ENCODE measurements at places on chromosomes 1 and 21.

DNA sequence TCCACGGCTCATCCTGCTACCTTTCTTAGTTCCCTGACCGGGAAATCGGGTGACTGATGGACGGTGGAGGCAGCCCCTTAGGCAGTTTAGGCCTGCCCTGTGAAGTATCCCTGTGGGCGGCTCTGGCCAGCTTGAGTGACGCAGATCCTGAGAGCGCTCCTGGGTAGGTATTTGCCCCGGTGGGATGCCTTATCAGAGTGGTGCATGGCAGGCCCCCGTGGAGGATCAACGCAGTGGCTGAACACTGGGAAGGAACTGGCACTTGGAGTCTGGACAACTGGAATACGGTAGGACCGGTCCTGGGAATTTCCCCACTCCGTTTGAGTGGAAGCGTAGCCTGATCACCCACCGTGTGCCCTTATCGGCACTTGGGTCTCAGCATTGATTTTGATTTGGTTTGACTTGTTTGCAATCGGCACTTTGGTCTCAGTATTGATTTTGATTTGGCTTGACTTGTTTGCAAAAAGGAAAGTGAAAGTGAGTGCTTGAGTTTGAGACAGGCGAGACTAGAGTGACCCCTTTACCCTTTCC lies 15.2 kb downstream of the PLA2G2F start:
- DNase-seq: no peak

GRCh38 chr1:204176049-204176448 lies 9.9 kb upstream of the REN start:
- DNase-seq: no peak

GRCh38 chr1:2192031-2192995 lies 2.3 kb downstream of the FAAP20 start:
- DNase-seq: no peak

DNA sequence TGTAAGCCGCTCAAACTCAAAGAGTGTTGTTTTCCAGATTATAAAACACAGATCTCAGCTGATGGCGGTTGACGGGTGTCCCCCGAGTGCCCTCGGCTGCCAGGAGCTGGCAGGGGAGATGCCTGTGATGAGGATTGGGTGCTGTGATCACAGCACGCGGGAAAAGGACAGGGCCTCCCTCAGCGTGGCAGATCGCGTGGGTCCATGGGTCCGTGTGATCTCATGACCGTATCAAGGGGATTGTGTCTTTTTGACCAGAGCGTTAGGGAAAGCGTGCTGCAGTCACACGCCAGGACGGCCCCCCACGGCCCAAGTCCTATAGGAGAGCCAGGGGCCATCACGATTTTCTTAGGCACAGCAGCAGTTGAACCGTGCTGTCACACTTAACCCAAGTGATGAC lies 51.9 kb downstream of the PDE9A start:
- DNase-seq: no peak

DNA sequence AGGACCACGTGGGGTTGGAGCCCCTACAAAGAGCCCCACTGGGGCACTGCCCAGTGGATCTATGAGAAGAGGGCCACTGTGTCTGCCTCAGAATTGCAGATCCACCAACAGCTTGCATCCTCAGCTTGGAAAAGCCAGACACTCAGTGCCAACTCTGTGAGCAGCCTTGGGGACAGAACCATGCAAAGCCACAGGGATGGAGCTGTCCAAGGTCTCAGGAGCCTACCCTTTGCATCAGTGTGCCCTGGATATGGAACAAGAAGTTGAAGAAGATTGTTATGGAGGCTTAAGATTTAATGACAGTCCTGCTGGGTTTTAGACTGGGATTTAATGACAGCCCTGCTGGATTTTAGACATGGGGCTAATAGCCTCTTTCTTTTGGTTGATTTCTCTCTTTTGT lies 1670.9 kb downstream of the PLA2G4A start:
- no peak for DNase-seq

- DNase-seq: no peak
Observed at GRCh38 chr21:16058896-16059295, 329.1 kb downstream of the USP25 start.

DNA sequence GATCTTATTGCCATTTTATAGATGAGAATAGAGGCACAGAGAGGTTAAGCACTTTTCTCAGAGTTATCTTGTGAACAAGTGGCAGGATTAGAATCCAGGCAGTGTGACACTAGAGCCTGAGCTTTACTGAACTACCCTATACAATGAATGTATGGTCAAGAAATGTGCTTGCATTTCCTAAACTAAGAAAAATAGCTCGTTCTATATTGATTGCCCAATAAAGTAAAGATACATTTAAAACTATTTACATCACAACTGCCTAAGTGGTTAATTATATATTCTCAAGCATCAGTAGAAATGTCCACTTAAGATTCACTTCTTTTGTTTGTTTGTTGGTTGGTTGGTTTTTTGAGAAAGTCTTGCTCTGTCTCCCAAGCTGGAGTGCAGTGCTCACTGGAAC lies 91.6 kb downstream of the ZFYVE9 start:
- DNase-seq: no peak

DNA sequence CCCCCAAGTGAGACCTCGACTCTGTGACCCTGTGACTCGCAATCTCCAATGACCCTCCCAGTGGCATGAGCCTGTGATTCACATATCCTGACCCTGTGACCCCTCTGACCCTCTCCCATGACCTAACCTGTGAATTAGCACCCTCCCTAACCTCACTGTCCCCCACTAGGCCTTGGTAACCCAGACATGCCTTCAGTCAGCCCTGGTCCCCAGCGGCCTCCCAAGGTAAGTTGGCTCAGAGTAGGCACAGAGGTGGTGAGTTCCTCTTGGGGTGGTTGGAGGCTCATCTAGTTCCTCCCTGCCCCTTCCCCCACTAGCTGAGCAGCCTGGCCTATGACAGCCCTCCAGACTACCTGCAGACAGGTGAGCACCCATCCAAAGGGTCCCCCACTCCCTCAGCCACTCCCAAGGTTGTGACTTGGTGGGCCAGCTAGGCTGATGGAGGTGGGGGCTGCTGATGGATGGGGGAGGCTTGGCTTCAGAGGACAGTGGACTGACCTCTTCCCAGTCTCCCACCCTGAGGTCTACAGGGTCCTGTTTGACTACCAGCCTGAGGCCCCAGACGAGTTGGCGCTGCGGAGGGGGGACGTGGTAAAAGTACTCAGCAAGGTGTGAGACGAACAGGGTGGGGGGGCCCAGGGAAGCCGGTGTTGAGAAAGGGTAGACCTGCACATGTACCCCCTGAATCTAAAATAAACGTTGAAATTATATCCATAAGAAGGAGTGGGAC lies 1.6 kb downstream of the SH3D21 start:
- DNase-seq: no peak

GRCh38 chr1:53927376-53927881 lies 18.1 kb downstream of the IFT25 start:
- no peak for DNase-seq

GRCh38 chr21:14923468-14923867 lies 141.3 kb downstream of the NRIP1 start:
- no peak for DNase-seq

DNA sequence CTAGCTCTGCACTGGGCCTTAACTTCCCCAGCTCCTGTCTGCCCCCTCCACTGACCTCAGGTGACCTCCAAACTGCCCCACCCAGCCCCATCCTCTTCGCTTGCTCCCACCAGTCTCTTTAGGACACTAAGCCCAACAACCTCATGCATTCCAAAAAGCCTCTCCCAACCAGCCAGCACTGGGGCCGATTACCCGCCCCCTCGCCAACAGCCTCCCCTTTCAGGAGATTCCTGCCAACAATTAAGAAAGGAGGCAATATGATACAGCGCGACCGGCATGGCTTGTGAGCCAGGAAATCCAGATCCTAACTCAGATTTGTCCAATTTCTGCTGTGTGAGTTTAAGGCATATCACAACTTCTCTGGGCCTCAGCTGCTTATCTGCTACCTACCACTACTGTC lies 14.7 kb downstream of the KANK4 start:
- DNase-seq: no peak

DNA sequence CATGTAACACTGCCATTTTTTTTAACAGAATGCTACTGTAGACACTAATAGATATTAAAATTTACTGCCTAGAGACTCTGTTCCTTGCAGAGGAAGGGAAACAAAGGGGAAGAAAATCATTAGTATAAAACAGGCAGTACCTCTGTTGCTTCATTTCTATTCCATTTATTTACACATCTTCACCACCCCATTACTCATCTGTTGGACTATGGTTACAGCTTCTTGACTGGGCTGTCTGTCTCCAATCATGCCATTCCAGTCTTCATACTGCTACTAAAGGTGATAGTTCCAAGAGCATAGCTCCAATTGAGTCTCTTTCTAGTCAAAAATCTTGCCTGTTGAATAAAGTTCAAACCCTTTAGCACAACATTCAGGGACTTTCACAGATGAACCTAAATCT lies 22.2 kb upstream of the GPR25 start:
- DNase-seq: no peak

- no peak for DNase-seq
Observed at GRCh38 chr21:29022166-29022565, 2.3 kb upstream of the USP16 start.

DNA sequence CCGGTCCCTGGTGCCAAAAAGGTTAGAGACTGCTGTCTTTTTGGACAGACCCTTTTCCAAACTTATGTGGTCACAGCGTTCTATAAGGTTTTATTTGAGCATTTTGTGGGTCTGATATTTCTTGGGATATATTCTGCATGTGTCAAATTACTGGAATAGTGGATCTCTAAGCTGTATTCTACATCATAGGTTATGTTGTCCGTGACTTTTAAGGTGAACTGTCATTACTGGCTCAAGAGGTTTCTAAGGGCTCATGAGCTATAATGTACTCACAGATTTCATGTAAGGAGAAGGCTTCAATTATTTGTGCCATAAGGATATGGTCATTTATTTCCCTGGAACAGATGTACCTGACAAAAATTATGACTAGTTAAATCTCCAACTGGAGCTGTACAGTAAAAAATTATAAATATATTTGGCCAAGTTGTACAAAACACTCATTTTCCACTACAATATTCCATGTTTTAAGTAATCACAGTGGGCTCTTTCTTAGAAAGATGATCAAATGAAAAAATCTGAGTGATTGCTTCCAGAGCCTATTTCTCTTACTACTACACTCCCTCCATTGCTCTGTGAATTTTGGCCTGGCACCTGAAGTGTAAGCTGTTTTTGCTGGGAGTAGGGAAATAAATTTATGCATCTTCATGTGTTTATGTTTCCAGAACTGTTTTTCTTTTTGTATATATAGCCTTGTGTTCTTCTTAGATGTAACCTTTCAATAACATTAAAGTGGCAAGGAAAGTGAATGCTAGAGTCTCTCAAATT lies 538.1 kb upstream of the ZRANB2 start:
- no peak for DNase-seq

GRCh38 chr1:198932351-198932991 lies 293.6 kb downstream of the PTPRC start:
- no peak for DNase-seq

DNA sequence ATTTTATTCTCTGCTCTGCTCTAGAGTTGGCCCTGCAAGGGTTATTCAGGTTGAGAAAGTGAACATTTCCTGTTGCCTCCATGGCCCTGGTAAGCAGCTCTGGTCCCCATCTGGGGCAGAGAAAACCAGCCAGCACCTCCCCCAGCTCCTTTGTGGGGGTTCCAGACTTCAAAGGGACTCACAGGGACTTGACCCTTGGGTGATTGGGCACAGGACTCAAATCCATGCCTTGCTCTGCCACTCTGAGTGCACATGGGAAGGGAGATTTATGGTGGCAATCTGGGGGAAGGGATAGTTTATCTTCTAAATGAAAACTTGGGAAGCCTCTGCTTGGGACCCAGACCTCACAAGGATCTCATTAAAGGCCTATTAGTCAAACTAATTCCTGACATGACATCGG lies 212.8 kb downstream of the FOXD2 start:
- no peak for DNase-seq

GRCh38 chr1:110035236-110035752 lies 870 bp downstream of the STRIP1 start:
- DNase-seq: no peak

- DNase-seq: no peak
Observed at GRCh38 chr1:167434306-167434705, 84.0 kb downstream of the CD247 start.

DNA sequence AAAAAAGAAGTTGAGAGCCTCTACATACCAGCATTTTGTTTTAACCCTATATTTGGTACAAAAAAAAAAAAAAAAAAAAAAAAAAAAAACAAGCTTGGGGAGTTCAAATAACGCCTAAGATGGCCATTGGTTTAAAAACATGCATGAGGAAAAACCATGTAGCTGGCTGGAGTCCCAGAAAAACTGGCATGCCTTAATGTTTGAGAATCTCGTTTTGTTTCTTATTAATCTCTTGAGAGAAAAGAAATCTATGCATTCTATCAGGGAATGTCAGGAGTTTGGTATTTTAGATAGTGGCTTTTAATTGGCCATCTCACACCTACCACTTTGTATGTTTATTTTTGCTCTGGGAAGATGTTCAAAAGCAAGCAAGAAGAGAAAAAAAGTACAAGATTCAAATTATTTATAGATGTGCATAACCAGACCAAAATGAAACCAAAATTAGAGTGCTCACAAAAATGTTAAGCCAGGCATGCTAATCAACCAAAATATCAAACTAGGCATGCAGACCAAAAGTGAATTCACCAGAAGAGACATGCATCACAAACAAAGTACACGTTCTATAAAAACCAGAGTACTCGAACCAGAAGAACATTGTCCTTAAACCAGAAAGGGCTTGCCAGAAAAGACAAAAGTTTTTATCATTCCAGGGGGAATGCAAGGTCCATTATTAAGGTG lies 156.6 kb downstream of the AK5 start:
- no peak for DNase-seq

DNA sequence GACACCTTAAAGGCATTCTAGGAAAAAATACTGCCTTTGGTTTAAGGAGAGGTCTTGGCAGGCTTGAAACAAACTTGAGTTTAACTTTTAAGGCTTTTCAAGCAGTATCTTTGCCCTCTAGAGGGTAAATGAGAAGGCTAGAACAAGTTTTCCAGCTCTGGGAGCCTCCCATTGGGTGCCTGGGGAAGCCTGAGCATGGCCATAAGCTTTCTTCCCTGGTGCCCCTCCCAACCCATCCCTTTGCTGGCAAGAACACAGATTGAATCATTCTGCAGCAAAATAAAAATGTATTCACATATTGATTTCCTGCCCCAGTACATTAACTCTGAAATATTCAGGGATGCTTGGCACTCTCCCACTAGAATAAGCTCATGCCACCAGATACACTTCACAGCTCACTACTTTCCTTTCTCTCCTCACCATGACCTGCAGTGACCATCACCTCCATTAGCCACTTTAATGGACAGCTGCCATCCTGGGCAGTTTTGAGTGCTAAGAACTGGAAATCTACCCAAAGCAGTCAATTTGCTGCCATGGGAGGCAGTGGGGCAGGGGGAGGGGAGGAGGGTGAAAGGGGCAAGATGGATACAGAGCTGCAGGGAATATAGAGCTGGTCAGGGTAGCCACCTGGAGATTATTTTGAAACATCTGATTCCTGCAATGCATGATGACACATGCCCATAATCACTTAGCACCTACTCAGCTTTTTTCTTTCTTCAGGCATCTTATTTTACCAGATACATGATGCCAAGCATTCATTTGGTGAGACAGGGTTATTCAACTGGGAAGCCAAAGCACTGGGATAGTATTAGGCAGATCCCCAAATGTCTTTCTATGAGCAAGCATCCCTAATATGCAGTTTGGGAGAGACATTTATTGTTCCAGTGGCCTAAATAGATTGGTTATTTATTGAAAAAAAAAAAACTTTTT lies 140.6 kb downstream of the SYT2 start:
- DNase-seq: no peak

Measured in stimulated activated CD8-positive, alpha-beta memory T cell treated with anti-CD3 and anti-CD28 coated beads, Interleukin-7, amount 100 ng/mL, for 1 hour (primary cell).